ENCODE measurements at places on chromosomes 3 and 15.

DNA sequence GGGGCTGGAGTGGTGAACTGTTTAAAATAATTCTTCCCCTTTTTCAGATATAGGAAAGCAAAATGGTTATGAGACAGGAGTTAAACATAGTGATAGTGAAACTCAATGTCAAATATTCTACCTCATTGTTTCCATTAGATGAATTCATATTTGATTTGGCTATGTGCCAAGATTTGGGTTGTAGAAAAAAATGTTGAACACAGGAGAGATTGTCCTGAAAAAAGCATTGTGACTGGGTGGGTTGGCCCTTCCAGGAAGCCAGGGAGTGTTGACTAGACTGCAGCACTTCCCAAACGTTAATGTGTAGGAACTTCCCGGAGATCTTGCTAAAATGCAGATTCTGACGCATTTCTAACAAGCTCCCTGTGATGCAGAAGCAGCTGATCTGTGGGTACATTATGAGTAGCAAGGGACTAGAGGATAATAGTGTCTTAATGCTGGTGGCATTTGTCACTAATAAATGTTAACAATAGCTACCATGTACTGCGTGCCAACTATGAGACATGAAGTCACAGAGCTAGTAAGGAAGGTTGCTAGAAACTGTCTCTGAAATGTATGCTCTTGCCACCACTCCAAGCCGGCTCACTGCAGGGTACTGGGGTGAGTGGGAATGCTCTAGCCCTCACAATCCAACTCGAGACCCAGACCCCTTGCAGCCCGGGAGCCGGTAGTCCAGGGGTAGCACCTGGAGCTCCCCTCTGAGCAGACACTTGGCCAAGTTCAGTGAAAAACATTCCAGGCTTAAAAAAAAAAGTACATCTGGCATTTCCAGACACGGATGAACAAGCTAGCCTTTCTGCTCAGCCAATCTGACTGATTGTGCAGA lies 120.6 kb downstream of the CD47 start:
- DNase-seq = no peak

DNA sequence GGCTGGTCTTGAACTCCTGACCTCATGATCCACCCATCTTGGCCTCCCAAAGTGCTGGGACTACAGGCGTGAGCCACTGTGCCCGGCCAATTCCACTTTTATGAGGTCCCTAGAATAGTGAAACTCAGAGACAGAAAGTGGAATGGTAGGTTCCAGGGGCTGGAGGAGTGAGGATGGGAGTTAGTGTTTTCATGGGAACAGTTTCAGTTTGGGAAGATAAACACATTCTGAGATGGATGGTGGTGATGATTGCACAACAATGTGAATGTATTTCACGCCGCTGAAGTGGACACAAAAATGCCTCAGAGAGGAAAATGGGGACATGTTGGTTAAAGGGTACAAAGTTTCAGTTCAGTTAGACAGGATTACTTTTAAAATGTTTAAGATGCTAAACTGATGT lies 22.5 kb upstream of the HDAC11 start:
- DNase-seq = no peak

GRCh38 chr3:125403789-125404188 lies 28.7 kb upstream of the ZNF148 start:
- no peak for DNase-seq

GRCh38 chr3:50447290-50447840 lies 56.1 kb downstream of the CACNA2D2 start:
- no peak for DNase-seq

- no peak for DNase-seq
Observed at GRCh38 chr15:42730135-42730534, 6.8 kb downstream of the CDAN1 start.

DNA sequence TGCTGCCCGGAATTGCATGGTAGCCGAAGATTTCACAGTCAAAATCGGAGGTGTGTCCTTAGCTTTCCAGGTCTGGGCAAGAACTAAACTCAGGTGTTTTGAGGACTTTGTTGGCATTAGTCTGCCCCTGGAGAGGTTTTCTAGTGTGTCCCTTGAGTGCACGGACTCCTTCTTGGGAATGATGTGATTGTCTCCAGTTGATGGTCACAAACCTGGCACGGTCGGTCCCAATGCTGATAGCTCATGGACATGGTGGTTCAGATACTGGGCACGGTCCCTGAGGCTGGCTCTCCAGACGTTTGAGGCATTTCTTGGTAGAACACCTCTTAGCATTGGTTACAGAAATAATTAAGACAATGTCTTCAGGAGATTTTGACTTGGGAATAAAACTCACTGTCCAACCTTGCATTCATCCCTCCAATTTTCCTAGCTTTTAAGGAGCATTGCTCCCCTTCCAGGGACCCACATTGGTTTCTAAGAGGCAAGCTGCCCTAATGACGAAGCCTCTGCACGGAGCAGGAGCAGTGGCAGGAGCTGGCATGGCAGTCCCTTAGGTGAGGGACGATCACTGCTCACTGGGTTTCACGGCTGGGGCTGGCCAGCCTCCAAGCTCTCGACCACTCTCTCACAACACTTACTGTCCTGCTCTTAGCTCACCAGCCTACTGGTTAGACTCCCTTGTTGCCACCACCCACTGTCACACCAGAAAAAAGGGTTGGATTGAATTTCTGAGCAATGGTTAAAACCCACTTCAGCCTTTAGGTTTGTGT lies 68.1 kb downstream of the PGPEP1L start:
- DNase-seq = no peak

GRCh38 chr3:151011427-151011826 lies 38.9 kb upstream of the CLRN1 start:
- no peak for DNase-seq

DNA sequence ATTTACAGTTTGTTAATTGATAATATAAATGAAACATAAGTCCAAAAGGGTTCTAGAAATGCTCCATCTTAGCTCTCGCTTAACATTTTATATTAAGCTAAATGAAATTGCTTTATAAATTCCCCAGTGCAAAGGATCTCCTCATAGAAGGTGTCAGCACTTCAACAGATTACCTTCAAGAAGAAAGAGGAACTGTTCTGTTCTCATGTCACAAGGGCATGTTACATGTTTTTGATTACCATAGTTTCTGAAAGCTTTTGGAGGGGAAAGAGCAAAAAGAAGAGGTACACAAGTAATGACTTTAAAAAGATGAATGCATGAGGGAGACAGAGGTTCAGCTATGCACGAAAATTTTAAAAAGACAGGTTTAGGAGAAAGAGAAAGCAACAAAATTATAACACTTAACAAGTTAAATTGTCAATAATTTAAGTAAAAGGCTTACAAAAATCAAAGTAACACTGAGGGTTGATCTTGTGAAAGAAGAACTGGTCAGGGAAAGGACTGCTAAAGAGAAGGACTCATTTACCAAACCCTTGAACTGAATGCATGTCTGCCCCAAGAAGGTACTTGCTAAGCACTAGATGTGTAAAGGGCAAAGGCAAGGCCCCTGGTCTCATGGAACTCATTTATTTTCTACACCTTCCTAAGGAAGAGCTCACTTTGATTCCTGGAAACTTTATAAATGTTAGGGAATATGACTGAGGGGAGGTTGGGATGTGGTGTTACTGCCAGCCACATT lies 45.1 kb downstream of the CCDC191 start:
- DNase-seq = no peak

GRCh38 chr3:155078711-155079467 lies 1.2 kb upstream of the MME start:
- no peak for DNase-seq

- no peak for DNase-seq
Observed at GRCh38 chr3:179166561-179167201, 18.5 kb downstream of the PIK3CA start.

DNA sequence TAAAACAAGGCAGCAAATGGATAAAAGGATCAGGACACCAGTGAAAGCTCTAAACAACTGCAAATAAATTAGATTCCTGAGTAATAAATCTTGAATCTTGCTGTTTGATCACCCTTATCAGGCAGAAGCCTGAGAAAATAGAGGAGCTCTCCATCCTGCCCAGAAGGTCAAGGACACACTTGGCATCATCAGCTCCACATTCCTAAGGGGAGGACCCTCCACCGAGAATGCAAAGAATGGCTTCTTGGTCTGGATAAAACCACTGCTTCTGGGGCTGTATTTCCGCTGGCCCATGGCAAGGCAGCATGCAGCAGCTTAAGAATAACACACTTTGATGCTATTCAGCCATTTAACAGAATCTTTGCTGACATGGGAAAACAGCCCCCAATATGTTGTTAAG lies 108.9 kb upstream of the TSC22D2 start:
- no peak for DNase-seq

DNA sequence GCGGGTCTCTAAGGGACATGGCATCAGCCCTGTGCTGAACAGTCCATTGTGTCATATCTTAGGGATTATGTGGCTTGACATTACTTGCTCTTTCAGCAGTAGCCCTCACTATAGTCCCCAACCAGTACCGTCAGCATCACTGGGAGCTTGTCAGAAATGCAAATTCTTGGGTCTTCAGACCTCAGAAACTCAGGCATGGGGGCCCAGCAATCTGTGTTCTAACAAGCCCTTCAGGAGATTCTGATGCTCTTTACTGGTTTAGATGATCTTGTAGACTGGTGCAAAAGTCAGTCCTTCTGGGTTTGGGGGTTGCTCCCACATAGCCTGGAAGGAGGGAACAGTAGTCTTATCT lies 39.0 kb upstream of the TRAK1 start:
- no peak for DNase-seq

GRCh38 chr3:170431054-170431453 lies 12.4 kb downstream of the CLDN11 start:
- no peak for DNase-seq

DNA sequence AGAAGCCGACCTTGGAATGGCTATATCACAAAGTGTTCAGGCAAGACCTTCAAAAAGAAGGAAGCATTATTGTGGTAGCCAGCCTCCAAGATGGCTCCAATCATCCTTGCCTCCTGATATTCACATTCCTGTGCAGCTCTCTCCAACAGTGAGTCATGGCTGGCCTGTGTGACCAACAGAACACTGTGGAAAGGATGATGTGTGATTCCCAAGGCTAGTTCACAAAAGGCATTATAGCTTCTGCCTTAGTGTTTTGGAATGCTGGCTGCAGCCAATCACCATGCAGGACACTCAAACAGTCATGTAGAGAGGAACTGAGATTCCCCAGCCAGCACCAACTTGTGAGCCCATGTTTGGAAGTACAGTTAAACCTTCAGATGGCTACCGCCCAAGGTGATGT lies 102.6 kb downstream of the EFL1 start:
- DNase-seq = no peak

DNA sequence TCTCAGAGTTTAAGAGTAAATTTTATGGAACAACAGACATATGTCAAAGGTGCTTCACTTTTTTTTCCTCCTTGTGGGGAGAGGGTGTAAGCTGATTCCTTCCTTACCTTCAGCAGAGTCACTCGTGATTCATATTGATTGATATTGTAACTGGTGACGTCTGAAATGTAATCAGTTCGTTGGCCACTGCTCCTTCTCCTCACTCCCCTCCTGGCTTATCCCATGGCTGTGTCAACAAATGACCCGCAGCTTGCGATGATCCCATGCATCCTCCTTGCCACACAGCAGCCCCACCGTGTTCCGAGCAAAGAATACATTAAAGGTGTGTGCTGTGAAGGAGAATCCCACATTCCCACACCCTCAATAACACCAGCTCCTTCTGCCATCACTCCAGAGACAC lies 7.3 kb downstream of the MGLL start:
- DNase-seq = no peak

DNA sequence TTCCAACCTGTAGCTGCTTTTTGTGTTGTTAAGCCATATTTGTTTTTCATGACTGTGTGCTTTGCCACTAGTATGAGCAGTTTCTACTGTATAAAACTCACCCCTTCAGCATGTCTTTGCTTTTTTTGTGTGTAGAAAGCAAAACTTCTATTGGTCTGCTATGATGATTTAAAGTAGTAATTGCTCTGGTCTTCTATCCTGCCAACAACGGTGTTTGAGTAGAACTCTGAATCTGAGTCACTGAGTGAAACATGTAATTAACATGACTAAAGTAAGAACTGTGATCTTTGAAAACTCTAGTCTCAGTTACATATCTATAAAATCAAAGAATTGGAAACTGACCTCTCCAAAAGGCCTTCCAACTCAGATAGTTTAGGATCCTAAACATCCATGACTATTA lies 133.6 kb downstream of the TPRG1 start:
- no peak for DNase-seq

DNA sequence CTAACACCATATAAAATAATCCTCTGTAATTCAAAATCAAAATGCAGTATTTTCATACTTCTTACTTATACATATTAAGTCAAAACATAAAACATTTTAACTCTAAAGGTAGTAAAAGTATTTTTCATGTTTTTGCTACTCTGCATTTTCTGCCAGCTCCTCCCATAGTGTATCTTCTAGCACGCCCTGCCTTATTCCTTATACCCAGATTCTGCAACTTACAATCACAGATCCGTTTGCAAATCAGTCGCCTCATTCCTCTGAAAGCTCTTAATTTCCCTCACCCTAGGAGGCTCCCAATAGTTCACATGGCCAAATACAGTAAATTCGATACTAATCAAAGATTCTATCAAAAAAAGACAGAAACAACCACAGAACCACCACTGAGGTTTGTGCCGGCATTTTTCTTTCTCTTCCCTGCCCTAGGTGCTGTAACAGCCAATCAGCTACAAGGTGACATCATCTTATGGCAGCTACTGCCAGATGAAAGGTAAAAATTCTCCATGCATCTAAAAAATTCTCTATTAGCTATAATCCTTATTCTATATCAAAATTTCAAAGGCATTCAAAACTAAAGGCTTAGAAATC lies 72.9 kb downstream of the CLASP2 start:
- no peak for DNase-seq

- DNase-seq = no peak
Observed at GRCh38 chr3:140754936-140755335, 77.1 kb downstream of the TRIM42 start.

GRCh38 chr3:124318656-124319055 lies 326.7 kb upstream of the ROPN1 start:
- no peak for DNase-seq

DNA sequence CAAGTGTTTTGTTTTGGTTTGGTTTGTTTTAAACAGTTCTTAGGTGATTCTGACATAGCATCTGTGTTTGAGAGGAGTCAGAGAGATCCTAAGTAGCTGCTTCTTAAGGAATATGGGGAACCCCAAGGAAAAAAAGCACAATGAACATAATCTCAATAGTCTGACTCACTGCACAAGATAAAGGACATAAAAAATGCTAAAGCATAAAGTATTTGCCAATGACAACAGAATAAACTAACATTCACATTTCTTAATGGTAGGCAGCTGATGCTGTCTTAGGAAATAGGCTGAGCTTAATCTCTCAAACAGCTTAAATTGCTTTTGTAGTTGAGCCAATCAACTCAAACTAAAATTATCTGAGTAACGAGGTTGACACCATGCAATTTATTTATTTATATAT lies 2.9 kb downstream of the NCEH1 start:
- no peak for DNase-seq

Measured in activated T-cell treated with anti-CD3 and anti-CD28 coated beads, Interleukin-2, amount 50 U/mL, for 24 hours (primary cell).